NCI-H446 treated with DMSO at 0.1 percent for 48 hours (cell line): ENCODE measurements at places on chromosomes 1 and 21.

- DNase-seq, result no peak
Measured at GRCh38 chr1:99557546-99558202, 88.2 kb upstream of the PALMD start.

GRCh38 chr1:118262865-118263264, 77.8 kb upstream of the SPAG17 start:
- no peak for DNase-seq

DNA sequence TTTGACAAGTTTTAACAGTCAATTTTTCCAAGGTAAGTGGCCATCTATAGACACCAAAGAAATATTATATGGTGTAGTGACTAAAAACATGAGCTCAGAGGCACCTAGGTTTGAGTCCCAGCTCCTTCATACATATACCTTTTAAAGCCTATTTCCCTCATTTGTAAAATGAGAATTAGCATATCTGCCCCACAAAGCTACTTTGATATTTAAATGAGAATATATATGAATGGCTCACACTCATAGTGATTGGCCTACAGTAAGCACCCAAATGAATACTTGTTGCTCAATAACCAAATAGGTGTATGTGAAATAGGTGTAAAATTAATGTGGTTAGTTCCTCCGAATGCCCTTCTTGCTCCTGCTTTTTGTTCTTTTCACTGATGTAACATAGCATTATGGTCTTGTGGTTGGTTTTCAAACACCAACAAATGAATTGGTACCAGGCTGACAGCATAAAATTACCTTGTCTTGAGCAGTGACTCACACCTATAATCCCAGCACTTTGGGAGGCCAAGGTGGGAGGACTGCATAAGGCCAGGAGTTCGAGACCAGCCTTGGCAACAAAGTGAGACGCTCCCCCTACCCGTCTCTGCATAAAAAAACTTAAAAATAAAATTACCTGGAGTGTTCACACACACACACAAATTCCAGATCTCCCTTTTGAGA, 25.3 kb downstream of the CNIH4 start:
- no peak for DNase-seq

DNA sequence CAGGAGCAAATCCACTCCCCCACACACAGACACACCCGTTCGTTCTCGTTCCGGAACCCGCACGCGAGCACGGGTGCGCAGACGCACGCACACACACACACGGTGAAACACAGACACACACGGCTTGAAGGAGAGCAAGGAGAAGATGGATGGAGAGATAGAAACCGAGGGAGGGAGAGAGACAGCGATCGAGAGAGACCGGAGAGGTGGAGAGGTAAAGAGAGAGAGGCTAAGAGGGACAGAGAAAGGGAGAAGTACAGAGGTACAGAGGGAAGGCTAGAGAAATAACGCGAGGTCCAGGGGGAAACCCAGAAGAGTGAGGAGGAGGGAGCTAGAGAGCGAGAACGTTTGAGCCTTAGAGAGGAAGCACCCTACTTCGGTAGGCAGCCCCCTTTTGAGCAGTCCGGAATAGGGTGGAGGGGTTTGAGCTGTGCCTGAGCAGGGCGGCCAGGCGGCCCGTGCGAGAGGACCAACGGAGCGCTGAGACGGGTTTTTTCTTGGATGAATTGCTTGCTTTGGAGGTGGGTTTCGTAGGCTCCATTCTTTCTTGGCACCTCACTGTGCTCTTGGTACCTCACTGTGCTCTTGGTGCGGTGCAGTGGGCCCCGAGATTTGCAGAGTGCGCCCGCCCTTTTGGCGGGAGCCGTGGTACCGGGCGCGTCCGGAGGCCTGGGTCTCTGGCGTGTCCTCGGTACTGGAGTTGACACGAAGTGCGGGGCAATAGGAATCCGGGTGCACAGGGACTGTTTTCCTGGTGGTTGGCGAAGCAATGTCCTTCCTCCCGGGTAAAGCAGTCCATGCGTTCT, 88.4 kb upstream of the RHOU start:
- DNase-seq, result no peak

GRCh38 chr1:108556066-108556465, 3.8 kb upstream of the EEIG2 start:
- no peak for DNase-seq

GRCh38 chr1:163875200-163875926, 553.6 kb downstream of the NUF2 start:
- no peak for DNase-seq

DNA sequence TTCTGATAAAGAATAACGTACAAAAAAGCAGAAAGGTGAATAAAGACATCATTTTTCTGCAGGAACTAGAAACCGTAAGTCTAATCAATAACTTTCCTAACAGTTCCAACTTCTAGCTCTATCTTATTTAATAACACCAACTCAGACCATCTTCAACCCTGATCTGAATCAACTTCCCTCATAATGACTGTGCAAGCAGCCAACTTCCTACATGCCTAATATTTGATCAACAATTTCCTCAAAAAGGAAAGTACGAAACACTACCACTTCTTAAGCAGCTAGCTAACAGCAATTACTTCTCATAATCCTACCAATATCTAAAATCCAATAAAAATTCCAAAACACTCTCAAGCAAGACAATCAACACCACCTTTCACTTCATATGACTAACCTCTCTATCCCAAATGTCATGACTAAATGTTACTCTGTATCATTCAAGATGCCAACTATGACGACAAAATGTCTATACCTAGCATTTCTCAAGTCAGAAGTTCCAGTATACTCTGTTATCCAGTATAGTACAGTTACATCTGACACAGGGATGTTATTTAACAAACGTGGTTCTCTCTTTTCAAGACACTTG, 1.7 kb downstream of the COP1 start:
- no peak for DNase-seq

DNA sequence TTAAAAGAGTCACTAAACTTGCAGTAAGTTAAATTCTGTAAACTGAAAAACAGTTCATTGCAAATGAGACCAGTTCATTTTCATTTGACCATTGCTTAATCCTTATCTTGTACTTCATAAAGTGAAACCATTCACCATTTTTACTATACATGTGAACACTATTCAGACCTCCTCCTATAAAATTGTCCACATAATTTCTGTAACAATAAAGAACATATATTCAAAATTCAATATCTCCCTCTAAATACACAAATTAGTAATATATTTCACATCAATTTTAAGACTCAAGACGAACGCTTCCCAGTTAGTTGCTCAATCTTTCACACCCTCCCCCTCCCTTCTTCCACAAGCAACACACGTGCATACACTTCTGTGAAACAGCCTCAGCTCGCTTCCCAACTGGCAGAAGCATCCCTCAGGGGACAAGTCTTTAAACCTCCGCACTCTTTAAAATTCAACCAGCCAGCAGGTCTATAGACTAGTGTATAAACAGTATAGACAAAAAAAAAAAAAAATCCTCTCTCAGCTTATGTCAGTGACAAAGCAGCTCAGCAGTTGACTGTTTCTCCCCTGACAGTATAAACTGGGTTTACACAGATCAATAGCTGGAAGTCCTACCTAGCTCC, 99.6 kb downstream of the DENND1B start:
- DNase-seq, result peak; percentile 68

GRCh38 chr1:153447498-153448170, 12.8 kb downstream of the S100A7 start:
- DNase-seq, result no peak

DNA sequence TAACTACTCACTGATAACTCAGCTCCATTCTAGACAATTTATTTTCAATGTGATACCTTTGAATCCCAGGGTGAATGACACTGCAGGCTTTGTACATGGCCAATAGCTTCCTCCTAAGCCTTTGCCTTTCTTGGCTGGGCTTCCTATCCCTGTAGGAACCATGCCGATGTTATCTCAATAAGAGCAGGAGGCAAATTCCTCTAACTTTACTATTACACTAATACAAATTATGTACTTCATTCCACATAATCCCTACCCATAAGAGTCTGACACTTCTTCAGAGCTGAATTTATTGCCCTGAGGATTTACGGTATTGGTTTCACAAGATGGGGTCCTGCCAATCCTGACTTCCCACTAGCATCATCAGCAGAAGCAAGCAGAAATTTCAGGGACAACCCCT, 14.0 kb downstream of the TGFBR3 start:
- DNase-seq, result no peak

- DNase-seq, result no peak
Measured at GRCh38 chr1:56817716-56818463, 1.3 kb downstream of the FYB2 start.

DNA sequence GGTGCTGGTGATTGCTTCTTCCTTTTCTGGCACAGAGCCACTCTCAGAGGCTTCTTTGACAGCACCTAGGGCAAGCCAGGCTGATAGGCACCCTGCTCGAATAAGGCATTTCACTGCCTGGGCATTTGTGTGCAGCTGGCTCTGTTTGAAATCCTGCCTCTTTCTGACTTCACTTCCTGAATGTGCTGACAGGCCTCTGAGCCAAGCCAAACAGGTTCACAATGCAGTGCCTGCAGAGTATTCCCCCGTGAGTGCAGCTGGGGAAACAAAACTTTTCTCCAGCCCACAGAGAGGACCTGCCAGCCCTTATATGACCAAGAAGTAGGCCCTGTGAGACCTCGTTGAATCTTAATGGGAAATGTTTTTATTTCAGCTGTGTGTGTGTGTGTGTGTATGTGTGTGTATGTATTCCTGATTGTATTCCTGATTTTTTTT, 10.4 kb downstream of the JUN start:
- no peak for DNase-seq

GRCh38 chr1:162680419-162681121, 48.3 kb downstream of the DDR2 start:
- no peak for DNase-seq

- no peak for DNase-seq
Measured at GRCh38 chr1:36530261-36530660, 47.5 kb upstream of the CSF3R start.

DNA sequence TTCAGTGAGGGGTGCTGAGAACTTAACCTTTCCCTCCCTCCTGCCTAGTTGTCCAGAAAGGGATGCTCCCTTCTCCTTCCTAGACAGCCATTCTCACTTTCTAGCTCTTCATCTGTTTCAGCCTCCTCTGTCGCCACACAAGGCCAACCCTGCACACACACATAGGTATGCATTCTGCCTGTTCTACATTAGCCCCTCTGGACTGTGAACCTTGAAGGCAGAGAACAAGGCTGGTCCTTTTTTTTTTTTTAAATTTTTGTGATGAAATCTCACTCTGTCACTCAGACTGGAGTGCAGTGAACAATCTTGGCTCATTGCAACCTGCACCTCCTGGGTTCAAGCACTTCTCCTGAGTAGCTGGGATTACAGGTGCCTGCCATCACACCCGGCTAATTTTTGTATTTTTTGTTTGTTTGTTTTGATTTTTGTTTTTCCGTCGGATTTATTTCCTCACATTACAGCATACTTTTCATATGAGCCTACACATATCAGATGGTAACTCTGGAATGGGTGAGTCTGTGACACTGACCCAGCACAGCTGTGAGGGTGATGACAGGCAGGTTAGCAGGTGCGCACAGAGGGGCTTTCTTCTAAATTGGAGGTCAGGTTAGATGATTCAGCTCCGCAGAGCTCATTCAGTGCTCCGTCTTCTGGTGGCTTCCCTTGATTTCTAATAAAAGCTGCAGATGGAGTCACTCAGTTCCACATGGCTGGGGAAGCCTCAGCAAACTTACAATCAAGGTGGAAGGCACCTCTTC, 4.9 kb upstream of the AKR1A1 start:
- DNase-seq, result no peak

GRCh38 chr1:18907021-18907916, 4.9 kb upstream of the ALDH4A1 start:
- peak; percentile 30 for DNase-seq

GRCh38 chr1:93552741-93553455, 105.0 kb downstream of the FNBP1L start:
- peak; percentile 22 for DNase-seq

GRCh38 chr21:45834821-45835293, 146.7 kb upstream of the COL6A1 start:
- DNase-seq, result no peak

- no peak for DNase-seq
Measured at GRCh38 chr1:212214325-212214724, 70.9 kb upstream of the PPP2R5A start.

- no peak for DNase-seq
Measured at GRCh38 chr21:31213787-31214186, 130.3 kb downstream of the TIAM1 start.

DNA sequence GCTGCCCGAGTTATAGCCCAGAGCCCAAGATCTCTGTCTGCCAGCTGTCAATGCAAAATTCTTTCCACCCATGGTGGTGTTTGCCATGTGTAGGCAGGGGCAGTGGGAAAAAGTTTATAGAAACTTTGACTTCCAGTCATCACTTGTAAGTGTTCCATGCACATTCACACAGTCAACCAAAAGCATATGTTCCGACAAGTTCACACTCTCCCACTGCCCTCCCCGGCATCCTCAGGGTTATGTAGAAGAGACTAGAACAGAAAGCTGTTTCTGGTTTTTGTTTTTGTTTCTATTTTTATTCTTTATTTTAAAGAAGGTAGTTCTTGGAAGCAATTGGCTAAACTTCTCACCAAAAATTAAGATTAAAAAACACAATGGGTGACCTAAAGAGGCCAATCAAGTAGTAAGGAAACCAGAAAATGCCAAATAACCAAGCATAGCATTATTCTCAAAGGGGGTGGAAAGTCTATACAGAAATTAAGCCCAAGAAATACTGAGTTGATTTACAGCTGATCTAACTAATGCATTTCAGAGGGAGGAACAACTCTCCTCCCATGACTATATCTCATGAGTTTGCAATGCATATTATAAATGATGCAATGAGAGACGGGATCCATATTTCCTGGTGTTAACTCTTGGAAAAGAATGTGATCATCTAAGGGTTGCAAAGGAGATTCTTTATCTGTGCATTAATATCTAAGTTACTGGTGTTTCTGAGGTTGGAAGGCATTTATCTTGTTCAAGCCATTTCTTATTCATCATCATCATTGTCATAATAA, 91.5 kb upstream of the ETS2 start:
- no peak for DNase-seq

DNA sequence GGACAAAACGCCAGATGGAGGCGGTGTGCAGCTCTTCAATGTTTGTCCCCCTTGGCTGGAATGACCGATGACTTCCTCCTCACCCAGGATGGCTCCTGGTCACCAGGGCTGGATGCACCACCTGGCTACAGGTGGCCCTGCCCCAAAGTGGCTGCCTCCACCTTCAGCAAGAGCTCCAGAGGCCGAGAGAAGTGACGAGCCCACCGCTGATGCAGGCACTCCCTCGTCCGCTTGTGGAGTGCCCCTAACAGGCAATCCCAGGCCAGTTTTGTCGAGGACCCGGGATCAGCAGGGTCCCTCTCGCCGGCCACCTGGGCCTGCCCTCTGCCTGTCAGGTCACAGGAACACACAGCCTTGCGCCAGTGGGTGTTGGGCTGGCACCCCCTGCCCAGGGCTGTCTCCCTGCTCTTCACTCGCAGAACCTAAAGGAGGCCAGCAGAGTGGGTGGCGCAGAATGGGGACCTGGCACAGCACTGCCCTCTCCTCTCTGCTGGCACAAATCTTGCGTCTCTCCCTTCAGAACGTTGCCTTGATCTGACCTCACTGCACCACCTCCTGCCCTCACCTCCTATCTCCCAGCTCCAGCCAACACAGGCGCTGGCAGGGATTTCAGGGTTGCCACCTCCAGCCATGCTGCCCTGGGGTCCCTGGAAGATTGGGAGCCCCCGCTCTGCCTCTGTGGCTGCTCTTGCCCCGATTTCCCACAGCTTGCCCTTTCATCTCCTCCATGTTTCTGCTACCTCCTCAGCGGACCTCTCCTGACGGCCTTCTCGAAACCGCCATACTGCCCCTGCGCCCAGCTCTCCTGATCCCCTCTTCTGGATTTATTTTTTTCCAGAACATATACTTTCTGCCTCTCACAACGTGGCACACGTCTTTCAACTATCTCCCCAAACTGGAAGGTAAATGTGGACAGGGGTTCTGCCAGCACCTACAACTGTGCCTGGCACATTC, 38.6 kb downstream of the SLC45A1 start:
- DNase-seq, result no peak

- no peak for DNase-seq
Measured at GRCh38 chr1:221981461-221981860, 239.6 kb upstream of the DUSP10 start.
